ENCODE measurements at places on chromosomes 3 and 15.

DNA sequence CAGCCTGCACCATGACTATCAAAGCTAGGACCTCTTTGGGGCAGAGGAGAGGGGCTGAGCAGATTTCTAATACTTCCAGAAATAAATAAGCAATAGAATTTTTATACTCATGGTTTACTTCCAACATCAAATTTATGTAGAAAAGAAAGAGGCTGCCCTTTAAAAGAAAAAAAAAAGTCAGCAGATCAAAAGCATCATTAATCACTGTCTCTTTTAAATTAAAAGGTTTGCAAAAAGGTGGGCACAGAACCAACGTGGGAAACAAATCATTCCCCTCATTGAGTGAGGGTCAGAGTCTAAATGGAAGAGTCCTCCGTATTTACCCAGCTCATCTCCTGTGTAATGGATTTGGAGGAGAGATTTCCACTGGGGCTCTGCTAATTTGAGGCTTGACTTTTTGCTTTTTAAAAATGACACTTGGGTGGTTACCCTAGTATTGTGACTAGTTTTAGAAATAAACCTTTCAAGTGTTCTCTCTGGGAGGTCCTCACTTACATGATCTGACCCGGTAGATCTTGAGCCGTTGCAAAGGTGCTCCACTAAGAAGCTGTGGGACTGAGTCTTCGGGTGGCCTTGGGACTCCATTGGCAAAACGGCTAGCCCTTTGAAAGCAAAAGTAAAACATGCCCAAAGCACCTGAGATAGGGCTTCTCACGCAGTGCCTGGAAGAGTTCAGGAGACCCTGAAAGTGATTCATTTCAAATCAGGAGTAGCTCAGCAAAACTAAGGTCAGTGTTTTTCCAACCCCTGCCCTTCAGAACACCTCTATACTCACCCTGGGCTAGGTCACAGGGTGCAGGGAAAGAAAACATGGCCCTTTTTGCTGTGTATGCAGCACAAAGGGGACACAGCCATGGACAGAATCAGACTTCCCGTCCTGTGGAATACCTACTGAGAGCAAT, 320.9 kb downstream of the FOXP1 start:
- DNase-seq: no peak

- no peak for DNase-seq
These were observed 14.7 kb upstream of the CHD2 start for GRCh38 chr15:92885224-92886041.

DNA sequence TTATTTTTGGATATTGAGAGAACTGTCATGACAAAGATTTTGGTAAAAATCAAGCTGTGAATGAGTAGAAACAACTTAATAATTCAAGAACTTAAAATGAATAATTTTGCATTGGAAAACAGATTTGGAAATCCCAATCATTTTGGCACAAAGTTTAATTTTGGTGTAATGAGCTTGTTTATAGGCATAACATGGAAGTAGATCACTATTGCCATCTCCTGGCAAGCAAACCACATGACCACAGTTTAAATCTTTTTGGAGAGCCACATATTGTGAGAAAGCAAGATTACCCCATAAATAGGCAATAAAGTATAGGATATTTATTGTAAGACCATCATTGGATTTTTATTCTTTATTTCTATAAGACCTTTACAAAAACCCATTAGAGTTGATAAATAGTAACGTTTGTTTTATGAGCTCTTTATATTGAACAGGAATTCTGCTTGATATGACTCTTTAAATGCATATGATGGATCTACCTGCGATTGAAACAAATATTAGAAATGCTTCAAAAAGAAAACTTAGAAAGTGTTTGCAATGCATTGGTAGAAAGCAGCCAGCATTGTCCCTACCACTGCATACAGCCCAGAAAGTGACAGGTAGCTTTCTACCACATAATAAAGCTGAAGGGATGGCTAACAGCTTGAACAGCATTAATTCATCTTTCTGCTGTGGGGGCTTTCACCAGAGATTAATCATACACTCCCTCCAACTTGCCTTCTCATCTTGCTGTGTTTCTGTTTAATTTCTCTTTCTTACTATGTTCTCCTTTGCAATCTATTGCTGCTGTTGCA, 766.8 kb downstream of the TBL1XR1 start:
- no peak for DNase-seq

GRCh38 chr15:54659646-54660045, 537.1 kb downstream of the RSL24D1 start:
- no peak for DNase-seq

DNA sequence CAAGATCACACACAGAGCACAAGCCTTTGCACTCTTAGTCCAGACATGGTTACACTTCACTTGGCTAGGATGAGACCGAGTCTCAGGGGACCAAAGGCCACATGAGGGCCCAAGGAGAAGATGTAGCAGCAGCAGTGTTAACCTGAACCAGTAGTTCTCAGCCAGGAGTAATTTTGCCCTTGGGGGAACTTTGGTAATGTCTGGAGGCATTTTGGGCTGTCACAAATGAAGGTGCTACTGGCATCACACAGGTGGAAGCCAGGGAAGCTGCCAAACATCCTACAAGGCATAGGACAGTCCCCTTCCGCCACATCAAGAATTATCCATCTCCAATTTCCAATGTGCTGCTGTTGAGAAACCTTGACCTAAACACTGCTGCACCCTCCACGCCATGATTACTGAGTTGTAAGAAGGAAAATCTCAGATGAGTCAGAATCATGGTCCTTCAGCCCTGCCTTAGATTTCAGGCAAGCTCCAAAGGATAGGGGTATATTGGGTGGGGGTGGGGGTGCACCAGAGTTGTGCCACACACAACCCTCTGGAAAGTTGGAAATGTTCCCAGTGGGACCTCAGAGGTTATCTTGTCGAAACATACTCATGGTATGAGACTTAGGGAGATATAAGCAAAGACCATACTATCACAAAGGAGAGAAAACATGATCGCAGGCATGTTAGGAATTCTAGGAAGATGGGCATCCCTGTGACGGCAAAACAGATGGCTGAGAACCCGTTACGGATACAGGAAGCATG, 36.2 kb downstream of the SEMA5B start:
- DNase-seq: no peak

DNA sequence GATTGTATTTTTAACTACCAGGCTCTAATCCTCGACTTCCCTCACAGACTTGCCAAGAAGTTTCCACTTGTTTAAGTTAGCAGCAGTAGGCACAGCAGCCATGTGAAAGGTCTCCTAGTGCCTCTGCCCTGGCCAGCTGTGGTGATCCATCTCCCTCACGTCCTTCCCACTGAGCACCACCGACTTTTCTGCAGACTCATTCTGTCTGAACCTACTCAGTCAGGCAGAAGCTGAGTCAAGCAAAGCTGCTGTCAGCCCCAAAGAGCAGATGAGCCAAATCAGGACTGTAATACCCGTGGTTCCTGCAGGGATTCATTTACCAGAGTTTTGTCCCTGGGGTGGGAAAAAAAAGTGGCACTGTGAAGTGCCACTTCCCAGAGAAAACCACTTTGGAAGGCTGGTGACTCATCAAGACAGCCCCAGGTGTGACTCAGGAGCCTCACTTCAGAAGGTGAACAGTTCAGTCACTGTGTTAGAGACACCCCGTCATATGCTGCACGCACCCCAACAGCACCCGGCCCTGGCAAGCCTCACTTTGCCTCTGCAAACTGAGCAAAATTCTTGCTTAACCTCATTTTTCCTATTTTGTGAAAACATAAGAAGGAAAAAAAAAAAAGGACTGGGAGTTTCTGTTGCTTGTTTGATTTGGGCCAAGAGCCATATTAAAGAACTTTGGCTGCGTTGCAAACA, 76.0 kb downstream of the WWTR1 start:
- no peak for DNase-seq

GRCh38 chr3:115922681-115923347, 299.5 kb downstream of the GAP43 start:
- DNase-seq: no peak

- DNase-seq: peak; percentile 79
These were observed at the start of gene TASOR for GRCh38 chr3:56683122-56683817. Gene TASOR, minus strand, starts transcription at chr3:56683265. Its CDS starts 259 bp downstream, at chr3:56683006.

DNA sequence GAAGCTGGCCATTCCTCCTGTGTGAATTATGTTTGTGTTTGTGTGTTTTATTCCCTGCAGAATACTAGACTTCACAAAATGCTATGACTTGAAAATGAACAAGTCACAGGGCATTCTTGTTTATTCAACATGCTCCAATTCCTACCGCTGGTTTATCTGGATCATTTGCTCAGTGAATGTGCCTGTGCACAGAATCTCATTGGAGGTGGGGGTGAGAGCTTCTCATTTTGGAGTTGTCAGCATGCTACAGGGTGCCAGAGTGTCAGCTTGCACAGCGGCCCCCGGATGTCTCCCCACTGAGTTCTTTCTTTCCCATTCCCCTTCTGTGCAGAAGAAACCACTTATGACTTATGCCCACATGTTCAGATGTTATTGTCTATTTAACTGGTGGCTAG, 428.7 kb downstream of the ROBO2 start:
- no peak for DNase-seq

- DNase-seq: no peak
These were observed 60.7 kb upstream of the TLE3 start for GRCh38 chr15:70158309-70159000.

- DNase-seq: no peak
These were observed 142.8 kb downstream of the CNTN6 start for GRCh38 chr3:1235526-1236120.

Measured in substantia nigra (tissue), 51 donors.